ENCODE measurements at places on chromosomes 13 and 19. TPM values are rescaled to one million over a fixed set of nuclear protein-coding genes. Genes with fewer than 3 reads are reported as not detected.
A peak's percentile ranks its signal among the peaks of the same experiment; 100 is the strongest.

- peak; percentile 40 for DNase-seq
Measured at GRCh38 chr19:39823686-39824085, 10.3 kb downstream of the DYRK1B start.

- DNase-seq, result no peak
Measured at GRCh38 chr13:52810011-52810410, 38.4 kb downstream of the PCDH8 start.

- no peak for DNase-seq
Measured at GRCh38 chr19:47376589-47377144, 27.6 kb downstream of the DHX34 start.

Gene RDH8
- not detected for total RNA-seq

Gene FXYD1
- 31.8 TPM for total RNA-seq

Gene NLRP4
- total RNA-seq, result 0.06 TPM

DNA sequence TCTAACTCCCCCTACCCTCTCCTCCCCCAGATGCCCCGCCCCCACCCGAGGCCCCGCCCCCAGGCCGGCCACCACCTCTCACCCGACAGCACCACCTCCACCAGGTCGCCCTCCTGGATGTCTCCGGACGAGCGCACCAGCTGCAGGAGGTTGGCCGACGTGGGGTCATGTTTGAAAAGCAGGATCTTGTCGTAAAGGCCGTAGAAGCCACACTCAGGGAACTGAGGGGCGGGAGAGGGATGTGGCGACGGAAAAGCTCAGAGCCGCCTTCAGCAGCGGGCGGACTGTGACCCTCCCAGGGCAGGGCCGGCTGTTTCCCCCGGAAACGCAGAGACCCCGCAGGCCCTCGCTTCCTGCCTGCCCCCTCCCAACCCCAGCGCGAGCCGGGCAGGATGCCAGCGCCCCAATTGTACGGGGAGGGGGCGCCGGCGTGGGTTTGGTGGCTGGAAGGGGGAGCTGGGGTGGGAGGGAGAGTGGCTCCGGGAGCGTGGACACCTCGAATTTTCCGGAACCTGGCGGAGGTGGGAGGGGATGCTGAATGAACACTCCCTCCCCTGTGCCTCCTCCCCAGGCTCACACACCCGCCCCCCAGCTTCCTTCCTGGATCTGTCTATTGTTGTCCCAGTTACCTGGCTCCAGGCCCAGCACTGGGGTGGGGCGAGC, 3.0 kb downstream of the PRKD2 start:
- DNase-seq, result peak; percentile 97
